ENCODE measurements at places on chromosomes 1 and 21. TPM values are rescaled to one million over a fixed set of nuclear protein-coding genes. Genes with fewer than 3 reads are reported as not detected.

GUCA2B gene
- total RNA-seq = not detected

PCSK9 gene
- 2.1 TPM for total RNA-seq

ZMYND12 gene
- 0.49 TPM for total RNA-seq

CSMD2 gene
- 0.27 TPM for total RNA-seq

L1TD1 gene
- 1.8 TPM for total RNA-seq

NPPA gene
- total RNA-seq = not detected

ELF3 gene
- total RNA-seq = 0.96 TPM

FMO2 gene
- not detected for total RNA-seq

SPRR5 gene
- total RNA-seq = not detected

COL8A2 gene
- total RNA-seq = not detected

GBP1 gene
- not detected for total RNA-seq

SPRR2F gene
- not detected for total RNA-seq

MPZ gene
- total RNA-seq = 16.4 TPM

TTLL7 gene
- total RNA-seq = 123 TPM

KCNE2 gene
- total RNA-seq = not detected

ATP1A2 gene
- total RNA-seq = not detected

CACNA1S gene
- total RNA-seq = 0.07 TPM

DNAJC28 gene
- 5.3 TPM for total RNA-seq

FCRL5 gene
- total RNA-seq = not detected

RORC gene
- not detected for total RNA-seq

LIN28A gene
- total RNA-seq = 97.3 TPM

OPN3 gene
- total RNA-seq = 12.5 TPM

LRRC39 gene
- total RNA-seq = 2.1 TPM

PER3 gene
- 3.6 TPM for total RNA-seq

CD101 gene
- 3.2 TPM for total RNA-seq

IGSF3 gene
- total RNA-seq = 110 TPM

CRB1 gene
- 7.3 TPM for total RNA-seq

LMX1A gene
- total RNA-seq = not detected

HES3 gene
- 0.66 TPM for total RNA-seq

OR6K6 gene
- not detected for total RNA-seq

CYP4B1 gene
- total RNA-seq = not detected

CELA2B gene
- not detected for total RNA-seq

FCAMR gene
- total RNA-seq = not detected

CFHR3 gene
- total RNA-seq = not detected

ZNF326 gene
- 57.8 TPM for total RNA-seq

C1QC gene
- total RNA-seq = not detected

FCER1A gene
- total RNA-seq = not detected

CFAP141 gene
- not detected for total RNA-seq

ICOSLG gene
- 0.37 TPM for total RNA-seq

CNR2 gene
- total RNA-seq = not detected

MKNK1 gene
- total RNA-seq = 58.4 TPM

LSM10 gene
- total RNA-seq = 44.4 TPM

EFNA4 gene
- total RNA-seq = 2.9 TPM

UBE2U gene
- total RNA-seq = not detected
